Esophagus muscularis mucosa (tissue), 4 donors: ENCODE measurements at places on chromosomes 1 and 21. TPM values are rescaled to one million over a fixed set of nuclear protein-coding genes. Genes with fewer than 3 reads are reported as not detected.

The CASQ1 gene
- total RNA-seq = 2.9 TPM

GRCh38 chr1:183814121-183814681 lies 9.3 kb downstream of the RGL1 start:
- no peaks in the 10 kb centered on the region for H3K27me3 ChIP-seq
- no peak overlapping the region for H3K4me3 ChIP-seq

GRCh38 chr1:226609836-226610455 lies 61.4 kb downstream of the STUM start:
- no peak overlapping the region for H3K27ac ChIP-seq
- H3K36me3 ChIP-seq = no peaks in the 10 kb centered on the region
- no peaks in the 10 kb centered on the region for H3K27me3 ChIP-seq
- no peak overlapping the region for H3K4me3 ChIP-seq

The TENT5C gene
- total RNA-seq = 2.1 TPM
